ENCODE measurements at places on chromosomes 3 and 15.

GRCh38 chr15:50116477-50116876, 2.6 kb downstream of the ATP8B4 start:
- peak; percentile 60 for DNase-seq

GRCh38 chr3:141530415-141530768, 43.6 kb downstream of the RASA2 start:
- DNase-seq = peak; percentile 19

GRCh38 chr3:61250784-61251173, 473 bp downstream of the FHIT start:
- DNase-seq = no peak

- peak; percentile 44 for DNase-seq
These were observed at the start of gene CADM2 for GRCh38 chr3:84958495-84959469. CADM2 (plus strand) TSS chr3:84958989.

GRCh38 chr3:72630327-72630968, 217.8 kb downstream of the SHQ1 start:
- DNase-seq = no peak

DNA sequence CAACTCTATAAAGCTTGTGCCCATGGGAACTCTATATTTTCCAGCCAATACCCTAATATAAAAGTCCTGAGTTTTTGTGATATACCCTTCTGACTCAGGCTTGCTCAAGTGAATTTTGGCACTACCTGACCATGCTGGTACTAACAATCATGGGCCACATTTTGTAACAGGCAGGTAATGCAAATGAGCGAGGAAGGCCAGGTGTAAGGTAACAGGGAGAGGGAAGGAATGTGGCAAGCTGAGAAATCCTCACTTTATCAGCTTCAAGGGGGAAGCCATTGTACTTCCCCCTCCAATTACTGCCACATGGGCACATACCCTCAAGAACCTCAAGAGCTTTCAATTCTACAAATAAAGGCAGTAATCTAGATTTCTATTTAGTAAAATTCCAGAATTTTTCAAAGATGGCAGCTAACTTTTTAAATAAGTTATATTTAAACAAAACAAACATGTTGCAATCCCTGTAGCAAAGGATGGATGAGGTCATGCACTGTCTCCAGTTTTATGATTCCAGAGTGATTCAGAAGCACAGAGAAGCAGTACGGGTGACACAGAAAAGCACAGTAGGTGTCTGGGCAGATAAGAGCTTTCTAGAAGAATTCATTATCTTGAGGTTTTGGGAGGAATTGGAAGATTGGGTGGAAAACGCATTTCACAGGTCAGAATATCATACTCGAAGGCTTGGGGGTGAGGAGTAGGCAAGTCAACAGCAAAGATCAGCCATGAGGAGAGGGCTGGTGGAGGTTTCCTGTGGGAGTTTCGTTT, 87.6 kb downstream of the FOXP1 start:
- DNase-seq = peak; percentile 77

- DNase-seq = no peak
These were observed 18.6 kb downstream of the TMEM266 start for GRCh38 chr15:76078285-76078877.
